ENCODE measurements at places on chromosomes 12 and 14.

DNA sequence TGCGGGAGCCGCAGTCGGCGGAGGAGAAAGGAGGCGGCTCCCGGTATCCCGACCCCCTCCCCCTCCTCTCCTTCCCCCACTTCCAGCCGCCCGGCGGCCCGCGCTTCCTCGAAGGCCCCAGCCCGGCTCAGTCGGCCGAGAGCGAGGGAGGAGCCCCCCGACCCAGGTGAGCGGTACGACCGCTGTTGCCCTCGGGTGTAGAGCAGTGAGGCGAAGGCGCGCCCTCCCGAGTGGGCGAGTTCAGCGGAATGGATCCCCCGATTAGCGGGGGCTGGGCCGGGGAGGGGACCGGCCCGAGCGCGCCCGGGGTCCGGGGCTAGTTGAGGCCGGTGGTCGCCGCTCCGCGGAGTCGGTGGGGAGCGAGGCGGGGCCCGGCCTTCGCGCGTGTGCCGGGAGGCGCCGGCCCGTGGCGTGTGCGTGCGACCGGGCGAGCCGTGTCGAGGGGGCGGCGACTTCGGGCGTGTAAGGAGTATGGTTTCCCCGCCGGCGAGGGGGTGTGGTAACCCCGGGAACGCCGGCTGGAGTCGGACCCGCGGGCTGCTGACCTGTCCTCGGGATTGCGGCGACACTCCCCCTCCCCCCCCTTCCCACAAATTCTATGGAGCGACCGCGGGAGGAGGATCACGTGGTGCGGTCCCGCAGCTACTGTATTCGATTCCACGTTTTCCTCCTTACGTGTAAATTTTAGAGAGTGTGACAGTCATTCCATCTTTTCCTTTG lies 501 bp downstream of the RIMKLB start:
- peak; percentile 38 for DNase-seq

DNA sequence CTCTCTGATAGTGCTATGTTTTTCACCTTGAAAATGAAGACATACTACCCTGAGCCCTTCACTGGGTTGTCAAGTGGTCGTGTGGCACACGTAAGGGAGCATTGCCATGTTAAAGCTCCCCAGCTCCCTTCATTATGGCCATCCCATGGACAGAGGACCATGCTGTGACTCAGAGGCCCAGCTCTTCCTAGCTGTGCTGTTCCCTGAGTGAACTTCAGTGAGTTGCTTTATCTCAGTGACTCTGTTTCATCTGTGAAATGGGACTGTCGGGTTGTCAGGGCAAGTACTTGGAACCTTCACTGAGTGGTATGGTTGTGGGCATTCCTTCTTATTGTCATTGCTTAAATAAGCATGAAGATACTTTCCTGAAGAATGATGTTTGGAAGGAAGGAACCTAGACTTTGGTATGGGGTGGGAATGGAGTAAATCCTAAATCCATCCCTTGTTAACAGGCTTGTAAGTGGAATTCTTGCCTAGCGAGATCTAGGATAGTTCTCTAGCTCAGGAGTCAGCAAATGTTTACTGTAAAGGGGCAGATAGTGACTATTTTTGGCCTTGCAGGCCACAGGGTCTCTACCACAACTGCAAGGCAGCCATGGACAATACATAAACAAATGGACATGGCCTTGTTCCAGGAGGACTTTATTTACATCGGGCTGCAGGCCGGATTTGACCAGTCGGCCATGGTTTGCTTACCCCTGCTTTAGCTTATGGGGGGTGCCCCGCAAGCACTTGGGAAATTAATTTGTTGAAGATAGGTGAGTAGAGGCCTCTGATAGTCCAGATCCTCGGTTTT lies 283.5 kb downstream of the ZFP36L1 start:
- DNase-seq, result no peak

GRCh38 chr14:60195179-60195810 lies 30.1 kb upstream of the DHRS7 start:
- no peak for DNase-seq

DNA sequence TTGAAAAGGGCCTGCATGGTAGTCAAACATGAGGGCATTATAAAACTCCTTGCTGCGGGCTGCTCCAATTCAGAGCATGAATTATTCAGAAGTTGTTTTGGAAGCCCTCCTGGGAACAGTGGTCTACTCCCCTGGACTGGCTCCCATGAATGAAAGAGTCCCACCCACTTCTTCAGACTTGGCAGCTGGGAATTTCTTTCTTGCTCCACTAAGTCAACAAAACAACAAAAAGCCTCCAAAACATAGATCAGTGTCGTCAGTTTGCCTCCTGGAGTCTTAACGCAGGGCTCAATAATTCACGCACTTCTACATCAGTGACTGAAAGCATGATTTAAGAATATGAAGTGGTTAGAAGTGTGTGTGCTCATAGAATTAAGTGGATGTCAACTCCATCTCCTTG lies 37.9 kb downstream of the AKAP6 start:
- DNase-seq, result no peak

- no peak for DNase-seq
Measured at GRCh38 chr12:95304673-95305198, 87.1 kb downstream of the VEZT start.

- no peak for DNase-seq
Measured at GRCh38 chr12:57940915-57941164, 527 bp upstream of the ATP23 start.

DNA sequence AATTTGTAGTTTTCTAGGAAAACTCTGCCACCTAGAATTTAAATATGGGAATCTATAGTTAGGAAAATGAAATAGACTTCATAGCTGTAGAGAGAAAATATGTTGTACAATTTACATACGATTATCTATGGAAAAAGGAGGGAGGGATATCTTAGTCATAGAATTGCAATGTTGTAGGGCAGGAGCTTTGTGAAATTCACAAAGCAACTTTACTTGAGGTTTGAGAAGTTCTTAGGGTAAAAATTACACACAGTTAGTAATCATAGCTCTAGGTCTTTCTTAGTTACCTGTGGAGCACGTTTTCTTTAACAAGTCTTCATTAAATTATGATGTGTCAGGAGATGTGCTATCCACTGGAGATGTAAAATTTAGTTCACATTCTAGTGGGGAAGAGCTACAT lies 61.4 kb upstream of the DBX2 start:
- no peak for DNase-seq

GRCh38 chr12:1459339-1459738 lies 135.0 kb downstream of the FBXL14 start:
- DNase-seq, result no peak

DNA sequence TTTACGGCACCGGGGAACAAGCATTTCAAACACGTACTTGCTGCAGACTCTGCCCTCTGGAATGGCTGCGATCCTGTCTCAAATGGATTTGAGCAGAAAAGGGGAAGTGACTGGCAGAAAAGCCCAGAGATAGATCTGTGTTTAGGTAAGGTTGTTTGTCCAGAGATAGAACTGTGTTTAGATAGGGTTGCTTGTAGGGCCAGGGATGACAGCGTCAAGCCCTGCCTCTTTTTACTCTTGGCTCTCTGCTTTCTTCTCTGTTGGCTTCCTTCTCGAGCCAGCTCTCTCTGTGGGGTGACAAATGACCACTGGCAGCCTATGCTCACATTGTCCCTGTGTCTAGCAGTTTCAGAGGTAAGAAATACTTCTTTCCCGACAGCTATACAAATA lies 11.4 kb downstream of the DGLUCY start:
- no peak for DNase-seq

GRCh38 chr14:99604766-99605298 lies 825 bp upstream of the CCDC85C start:
- peak; percentile 52 for DNase-seq

- DNase-seq, result no peak
Measured at GRCh38 chr12:68113644-68114043, 45.9 kb downstream of the IFNG start.

- DNase-seq, result no peak
Measured at GRCh38 chr12:52461693-52462092, 9.7 kb upstream of the KRT6B start.

GRCh38 chr12:11798006-11798708 lies 148.7 kb downstream of the ETV6 start:
- no peak for DNase-seq

- DNase-seq, result no peak
Measured at GRCh38 chr12:82223426-82223825, 134.8 kb downstream of the CCDC59 start.

- no peak for DNase-seq
Measured at GRCh38 chr12:120324841-120325417, 2.6 kb downstream of the PLA2G1B start.

- DNase-seq, result no peak
Measured at GRCh38 chr14:88765130-88765529, 27.6 kb downstream of the EML5 start.

DNA sequence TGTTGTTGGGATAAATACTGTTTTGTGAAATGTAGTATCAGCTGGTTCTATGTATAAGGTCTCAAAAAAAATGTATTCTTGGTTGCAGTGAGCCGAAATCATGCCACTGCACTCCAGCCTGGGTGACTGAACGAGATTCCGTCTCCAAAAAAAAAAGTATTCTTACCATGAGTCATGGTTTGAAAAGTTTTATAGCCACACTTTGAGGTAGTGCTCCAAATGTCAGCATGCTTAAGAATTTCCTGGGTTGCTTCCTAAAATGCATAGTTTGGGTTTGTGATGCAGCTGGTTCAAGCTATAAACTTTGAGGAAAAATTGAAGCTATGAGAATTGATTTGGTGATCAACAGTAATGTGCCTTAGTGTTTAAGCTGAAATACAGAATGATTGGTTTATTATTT lies 48.0 kb downstream of the ETNK1 start:
- no peak for DNase-seq

DNA sequence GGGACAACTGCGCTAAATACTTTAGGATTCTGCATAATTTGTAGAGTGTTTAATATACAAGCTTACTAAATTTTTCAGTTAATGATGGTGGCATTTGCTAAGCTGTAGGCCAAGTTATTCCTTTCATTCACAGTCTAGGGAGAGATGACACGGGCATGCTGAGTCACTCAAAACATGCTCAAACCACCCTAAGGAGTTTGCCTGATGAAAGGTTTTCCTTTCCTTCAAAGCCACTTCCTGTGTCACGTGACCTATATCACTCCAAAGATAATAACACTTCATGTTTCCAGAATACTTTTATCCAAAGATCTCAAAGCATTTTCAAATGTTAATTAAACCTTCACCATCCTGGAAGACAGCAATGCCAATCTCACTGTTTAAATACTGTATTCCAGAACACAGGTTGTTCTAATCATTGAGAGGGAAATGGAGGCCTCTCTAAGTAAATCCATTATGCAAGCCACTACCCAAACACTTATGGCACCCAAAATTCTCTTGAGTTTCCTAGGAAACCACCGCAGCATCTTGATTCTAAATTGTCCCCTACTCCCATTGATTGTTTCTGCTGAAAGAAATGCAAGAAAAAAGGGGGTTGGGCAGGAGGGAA lies 207.0 kb upstream of the CDKN3 start:
- DNase-seq, result no peak

- no peak for DNase-seq
Measured at GRCh38 chr12:93127107-93127560, 198.0 kb upstream of the EEA1 start.

DNA sequence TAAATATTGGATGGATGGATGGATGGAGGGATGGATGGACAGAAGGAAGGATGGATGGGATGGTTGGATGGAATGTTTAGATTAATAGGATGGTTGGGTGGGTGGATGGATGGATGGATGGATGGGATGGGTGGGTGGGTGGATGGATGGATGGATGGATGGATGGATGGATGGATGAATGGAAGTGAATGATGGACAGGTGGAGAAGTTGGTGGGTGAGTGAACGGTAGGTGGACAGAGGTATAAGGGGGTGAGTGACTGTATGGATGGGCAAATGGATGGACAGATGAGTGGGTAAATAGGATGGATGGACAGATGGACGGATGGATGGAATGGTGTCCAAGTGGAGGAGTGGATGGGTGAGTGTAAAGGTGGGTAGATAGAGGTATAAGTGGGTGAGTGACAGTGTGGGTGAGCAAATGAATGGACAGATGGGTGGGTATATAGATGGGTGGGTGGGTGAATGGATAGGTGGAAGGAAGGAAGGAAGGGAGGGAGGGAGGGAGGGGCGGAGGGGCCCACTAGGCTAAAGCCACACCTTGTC lies 41.9 kb downstream of the HRK start:
- no peak for DNase-seq

DNA sequence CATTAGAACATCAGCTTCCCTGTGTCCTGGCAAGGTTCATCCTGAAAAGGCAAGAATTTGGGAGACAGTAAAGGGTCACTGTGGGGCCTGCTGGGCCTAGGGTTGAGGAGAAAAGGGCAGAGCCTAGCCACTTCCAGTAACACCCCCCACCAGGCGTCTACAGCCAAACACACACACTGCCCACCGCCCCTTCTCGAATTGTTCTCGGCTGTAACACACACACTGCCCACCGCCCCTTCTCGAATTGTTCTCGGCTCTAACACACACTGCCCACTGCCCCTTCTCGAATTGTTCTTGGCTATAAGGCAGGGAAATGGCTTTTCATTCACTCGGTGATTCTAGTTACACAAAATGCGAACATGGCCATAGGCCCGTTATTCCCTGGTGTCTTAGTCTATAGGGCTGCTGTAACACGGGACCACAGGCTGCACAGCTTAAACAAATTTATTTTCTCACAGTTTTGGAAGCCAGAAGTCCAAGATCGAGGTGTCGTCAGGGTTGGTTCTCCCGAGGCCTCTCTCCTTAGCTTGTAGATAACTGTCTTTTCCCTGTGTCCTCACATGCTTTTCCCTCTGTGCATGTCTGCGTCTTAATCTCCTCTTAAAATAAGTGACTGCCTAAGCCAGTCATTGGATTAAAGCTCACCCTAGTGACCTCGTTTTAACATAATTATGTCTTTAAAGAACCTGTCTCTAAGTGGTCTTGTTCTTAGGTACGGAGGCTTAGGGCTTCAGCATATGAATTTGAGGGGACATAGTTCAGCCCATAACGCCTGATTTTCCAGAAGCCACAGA lies 171.0 kb downstream of the ADGRD1 start:
- DNase-seq, result no peak

GRCh38 chr12:386651-387050 lies 2.5 kb downstream of the KDM5A start:
- DNase-seq, result no peak
